ENCODE measurements at places on chromosomes 1 and 21.

GRCh38 chr1:15944308-15945010 is 31.4 kb downstream of the ZBTB17 start:
- DNase-seq = no peak

DNA sequence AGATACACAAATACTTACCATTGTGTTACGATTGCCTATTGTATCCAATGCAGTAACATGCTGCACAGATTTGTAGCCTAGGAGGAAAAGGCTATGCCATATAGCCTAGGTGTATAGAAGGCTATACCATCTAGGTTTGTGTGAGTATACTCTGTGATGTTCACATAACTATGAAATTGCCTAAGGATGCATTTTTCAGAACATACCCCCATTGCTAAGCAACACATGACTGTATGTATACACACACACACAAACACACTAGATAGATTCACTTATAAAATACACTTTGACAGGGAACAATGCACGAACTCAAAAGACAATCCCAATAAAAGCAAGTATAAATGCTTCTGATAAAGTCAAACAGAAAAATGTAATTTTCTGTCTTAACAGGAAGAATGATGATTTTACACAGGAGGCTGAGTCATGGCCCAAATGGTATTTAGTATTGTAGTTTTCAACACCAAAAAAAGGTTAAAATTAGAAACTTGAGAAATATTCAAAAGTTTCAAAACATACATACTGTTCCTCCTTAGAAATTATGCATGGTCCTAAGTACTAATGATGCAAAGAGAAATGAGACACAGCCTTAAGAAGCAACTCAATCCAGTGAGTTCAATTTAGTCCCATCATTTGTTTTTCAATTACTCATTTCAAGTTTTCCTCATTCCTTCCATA is 12.2 kb downstream of the FH start:
- DNase-seq = no peak

DNA sequence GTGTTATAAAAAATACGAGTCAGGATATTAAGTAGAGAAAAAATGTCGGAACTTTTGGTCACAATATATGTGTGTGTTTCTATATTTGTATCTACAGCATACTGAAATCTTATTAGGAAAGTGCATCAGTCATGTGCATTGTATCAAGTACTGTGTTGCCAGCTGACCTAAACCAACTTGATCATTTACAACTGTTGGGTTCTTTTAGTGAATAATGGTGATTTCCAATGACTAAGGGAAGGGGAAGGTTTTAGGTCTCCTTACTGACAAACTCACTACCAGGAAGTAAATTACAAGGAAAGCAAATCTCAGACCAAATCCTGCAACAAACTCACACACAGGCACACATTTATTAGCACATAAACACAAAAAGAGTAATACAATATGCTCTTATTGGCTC is 142.7 kb downstream of the TSEN15 start:
- no peak for DNase-seq

GRCh38 chr1:205879974-205880373 is 30.0 kb upstream of the PM20D1 start:
- no peak for DNase-seq

GRCh38 chr1:9651565-9652378 is at the start of gene PIK3CD:
PIK3CD (plus strand) TSS chr1:9651731; CDS start chr1:9710456, 58,725 bp downstream.
- no peak for DNase-seq

DNA sequence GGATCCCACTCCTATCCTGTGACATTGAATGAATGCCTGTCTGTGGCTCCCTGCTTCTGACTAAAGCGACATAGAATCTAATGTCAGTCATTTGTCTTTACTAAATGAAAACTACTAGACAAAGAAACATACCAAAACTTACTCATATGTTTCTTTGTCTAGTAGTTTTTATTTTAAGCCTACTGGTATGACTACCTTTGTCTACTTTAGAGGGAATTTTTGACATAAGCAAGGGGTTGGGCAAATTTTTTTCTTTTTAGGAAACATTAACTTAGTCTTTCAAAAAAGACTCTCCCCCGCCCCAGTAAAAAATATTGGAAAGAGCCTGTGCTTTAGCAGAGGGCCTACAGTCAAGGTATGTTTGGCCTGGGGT is 4.9 kb downstream of the NEK7 start:
- no peak for DNase-seq

DNA sequence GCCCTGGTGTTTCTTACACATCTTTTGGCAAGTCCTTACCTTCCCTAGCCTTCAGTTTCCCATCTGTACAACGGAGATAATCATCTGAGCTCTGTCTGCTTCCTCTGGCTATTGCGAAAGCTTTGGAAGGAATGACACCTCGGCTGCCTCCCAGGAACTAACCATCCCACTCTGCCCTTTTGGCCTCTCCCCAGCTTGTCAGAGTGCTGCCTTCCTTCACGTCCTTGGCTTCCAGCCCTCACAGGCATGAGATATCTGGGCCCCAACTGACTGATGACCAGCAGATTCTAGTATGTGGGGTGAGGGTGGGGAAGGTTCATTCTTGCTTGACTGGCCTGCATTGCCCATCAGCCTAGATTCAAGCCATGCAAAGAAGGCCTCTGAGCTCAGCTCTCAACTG is 253.1 kb upstream of the FGGY start:
- no peak for DNase-seq

DNA sequence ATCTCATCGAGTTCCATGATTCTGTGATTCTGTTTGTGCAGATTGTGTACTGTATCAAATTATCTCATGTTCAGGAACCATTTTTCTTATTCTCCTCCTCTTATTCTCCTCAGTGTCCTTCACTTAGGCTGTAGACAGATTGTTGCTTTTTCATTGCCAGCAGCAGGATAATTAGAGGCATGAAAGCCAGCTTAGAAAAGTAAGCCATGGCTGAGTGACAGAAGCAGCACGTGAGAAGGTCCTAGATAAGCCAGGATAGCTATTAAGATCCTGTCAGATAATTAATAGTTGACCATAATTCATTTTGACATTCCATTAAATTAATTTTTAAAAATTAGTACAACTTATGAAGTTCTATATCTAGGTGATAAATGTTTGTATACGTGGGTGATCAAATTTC is 60.8 kb upstream of the PRKACB start:
- no peak for DNase-seq

GRCh38 chr21:32329331-32329730 is 30.7 kb downstream of the MRAP start:
- no peak for DNase-seq

GRCh38 chr1:223214261-223214807 is 71.3 kb upstream of the TLR5 start:
- DNase-seq = no peak

GRCh38 chr1:109722908-109723691 is 11.0 kb downstream of the GSTM5 start:
- DNase-seq = no peak

GRCh38 chr1:53315046-53315445 is 12.8 kb downstream of the LRP8 start:
- DNase-seq = no peak

- no peak for DNase-seq
These were observed 10.0 kb upstream of the FAAP20 start for GRCh38 chr1:2204415-2205190.
